Left renal cortex interstitium (tissue), 4 donors: ENCODE measurements at places on chromosomes 12 and 14. TPM values are rescaled to one million over a fixed set of nuclear protein-coding genes. Genes with fewer than 3 reads are reported as not detected.

DNA sequence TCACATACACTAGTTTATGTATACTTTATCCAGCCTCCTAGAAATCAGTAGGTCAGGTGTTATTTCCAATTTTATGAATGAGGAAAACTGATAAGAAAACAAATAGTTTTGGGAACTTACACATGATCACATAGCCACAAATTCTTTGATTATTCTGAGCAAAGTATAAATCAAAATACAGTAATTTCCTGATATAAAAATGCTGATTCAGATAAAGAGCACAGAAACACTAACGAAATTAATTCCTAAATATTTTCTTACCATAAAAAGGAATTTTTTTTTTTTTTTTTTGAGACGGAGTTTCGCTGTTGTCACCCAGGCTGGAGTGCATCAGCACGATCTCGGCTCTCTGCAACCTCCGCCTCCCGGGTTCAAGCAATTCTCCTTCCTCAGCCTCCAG lies 275.4 kb downstream of the SOX5 start:
- DNase-seq: no peak

DNA sequence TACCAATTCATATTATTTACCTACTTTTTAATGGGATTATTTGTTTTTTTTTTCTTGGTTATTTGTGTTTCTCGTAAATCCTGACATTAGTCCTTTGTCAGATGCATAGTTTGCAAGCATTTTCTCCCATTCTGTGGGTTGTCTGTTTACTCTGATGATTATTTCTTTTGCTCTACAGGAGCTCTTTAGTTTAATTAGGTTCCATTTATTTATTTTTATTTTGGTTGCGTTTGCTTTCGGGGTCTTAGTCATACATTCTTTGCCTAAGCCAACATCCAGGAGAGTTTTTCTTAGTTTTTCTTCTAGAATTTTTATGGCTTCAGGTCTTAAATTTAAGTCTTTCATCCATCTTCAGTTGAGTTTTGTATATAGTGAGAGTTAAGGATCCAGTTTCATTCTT lies 289.9 kb downstream of the AKAP6 start:
- DNase-seq: no peak

MYO1A gene
- 0.16 TPM for polyA plus RNA-seq

KCTD10 gene
- polyA plus RNA-seq: 57.4 TPM

DPF3 gene
- 4.4 TPM for polyA plus RNA-seq
